ENCODE measurements at places on chromosomes 7 and 10. TPM values are rescaled to one million over a fixed set of nuclear protein-coding genes. Genes with fewer than 3 reads are reported as not detected.

GRCh38 chr7:108777966-108778365 lies 208.3 kb downstream of the DNAJB9 start:
- DNase-seq, result no peak

DNA sequence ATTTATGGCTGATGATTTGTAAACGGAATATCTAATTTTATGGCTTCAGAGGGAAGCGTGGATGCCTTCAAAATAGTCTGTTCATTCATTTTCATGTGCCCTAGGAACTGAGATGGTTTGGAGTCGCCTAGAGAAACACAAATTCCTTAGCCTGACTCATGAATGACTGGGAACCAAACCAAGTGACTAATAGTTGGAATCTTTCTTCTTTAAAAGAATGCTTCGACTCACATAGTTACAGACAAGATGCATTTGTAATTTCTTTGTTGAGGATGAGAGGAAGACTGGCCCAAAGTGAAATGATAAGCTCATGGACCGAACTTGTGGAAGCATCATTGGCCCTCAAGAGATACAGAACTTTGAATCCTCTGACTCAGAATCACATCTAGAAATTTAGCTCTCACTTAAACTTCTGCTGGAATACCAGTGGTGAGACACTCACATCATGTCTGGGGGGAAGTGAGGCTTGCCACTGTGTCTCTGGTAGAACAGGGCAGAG lies 1107.2 kb downstream of the NRG3 start:
- DNase-seq, result no peak

GRCh38 chr7:43291789-43292188 lies 179.3 kb downstream of the HECW1 start:
- DNase-seq, result no peak

GRCh38 chr10:49762566-49762877 lies 399 bp upstream of the OGDHL start:
- no peak for DNase-seq

DNA sequence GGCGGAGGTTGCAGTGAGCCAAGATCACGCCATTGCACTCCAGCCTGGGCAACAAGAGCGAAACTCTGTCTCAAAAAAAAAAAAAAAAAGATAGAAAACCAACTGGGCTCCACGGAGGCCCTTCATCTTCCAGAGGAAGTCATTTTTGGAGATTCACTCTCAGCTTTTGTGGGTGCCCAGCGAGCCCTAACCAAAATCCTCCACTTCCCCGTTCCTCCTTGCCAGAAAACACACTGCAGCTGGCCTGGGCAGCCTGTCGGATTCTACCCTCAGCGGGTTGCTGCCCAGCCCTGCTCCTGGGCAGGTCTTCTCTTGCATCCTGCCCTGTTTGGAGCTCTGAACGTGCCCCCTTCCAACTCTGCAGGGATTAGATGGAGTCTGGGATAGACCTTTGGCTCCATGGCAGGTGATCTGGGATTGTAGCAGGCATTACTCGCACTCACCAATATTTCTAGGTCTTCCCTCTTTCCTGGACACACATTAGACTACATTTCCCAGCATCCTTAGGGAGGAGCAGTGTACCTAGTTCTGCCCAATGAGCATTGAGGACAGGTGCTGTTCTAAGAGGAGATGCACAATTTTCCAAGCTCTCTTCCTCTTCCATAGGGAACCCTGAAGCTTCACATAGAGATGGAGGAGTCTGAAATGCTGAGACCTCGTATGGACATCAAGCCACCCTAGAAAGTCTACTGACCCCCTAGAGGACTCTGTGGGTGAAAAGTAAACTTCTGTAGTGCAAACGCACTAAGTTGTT lies 4.6 kb downstream of the GRID2IP start:
- DNase-seq, result no peak

- DNase-seq, result no peak
Observed at GRCh38 chr7:11623093-11623678, 208.8 kb downstream of the THSD7A start.

GRCh38 chr7:135944753-135945152 lies 32.4 kb downstream of the MTPN start:
- DNase-seq, result no peak

Gene SORCS3
- total RNA-seq, result 0.19 TPM

- DNase-seq, result no peak
Observed at GRCh38 chr10:97117372-97117771, 68.4 kb downstream of the SLIT1 start.

Gene CLDN4
- 0.11 TPM for total RNA-seq

Gene CTTNBP2
- total RNA-seq, result 2.0 TPM

- DNase-seq, result no peak
Observed at GRCh38 chr7:21108182-21108581, 319.7 kb upstream of the SP4 start.

Gene MAD1L1
- 17.9 TPM for total RNA-seq

DNA sequence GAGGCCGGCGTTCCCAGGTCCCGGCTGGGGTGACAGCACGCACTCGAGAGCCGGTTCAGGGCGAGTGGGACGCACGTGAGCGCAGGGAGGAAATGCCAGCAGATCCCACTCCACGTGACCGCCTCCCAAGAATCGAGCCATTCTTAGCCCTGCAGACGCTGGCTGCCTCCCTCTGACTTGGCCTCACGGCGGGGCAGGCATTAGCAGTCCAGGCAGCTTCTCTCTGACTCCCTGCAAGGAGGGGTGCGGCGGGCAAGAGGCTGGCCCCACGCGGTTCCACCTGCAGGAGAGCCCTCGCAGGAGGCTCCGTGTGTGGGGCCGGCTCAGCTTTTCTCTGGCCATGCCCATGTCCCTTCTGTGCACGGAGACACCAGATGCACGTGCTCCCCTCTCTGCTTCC lies 10.1 kb downstream of the GPR146 start:
- DNase-seq, result peak; percentile 60

GRCh38 chr7:104791080-104791479 lies 222.9 kb upstream of the KMT2E start:
- no peak for DNase-seq

GRCh38 chr7:7399707-7400106 lies 136.0 kb downstream of the COL28A1 start:
- no peak for DNase-seq

Gene FOXP2
- 2.3 TPM for total RNA-seq

Gene HOXA7
- total RNA-seq, result not detected

DNA sequence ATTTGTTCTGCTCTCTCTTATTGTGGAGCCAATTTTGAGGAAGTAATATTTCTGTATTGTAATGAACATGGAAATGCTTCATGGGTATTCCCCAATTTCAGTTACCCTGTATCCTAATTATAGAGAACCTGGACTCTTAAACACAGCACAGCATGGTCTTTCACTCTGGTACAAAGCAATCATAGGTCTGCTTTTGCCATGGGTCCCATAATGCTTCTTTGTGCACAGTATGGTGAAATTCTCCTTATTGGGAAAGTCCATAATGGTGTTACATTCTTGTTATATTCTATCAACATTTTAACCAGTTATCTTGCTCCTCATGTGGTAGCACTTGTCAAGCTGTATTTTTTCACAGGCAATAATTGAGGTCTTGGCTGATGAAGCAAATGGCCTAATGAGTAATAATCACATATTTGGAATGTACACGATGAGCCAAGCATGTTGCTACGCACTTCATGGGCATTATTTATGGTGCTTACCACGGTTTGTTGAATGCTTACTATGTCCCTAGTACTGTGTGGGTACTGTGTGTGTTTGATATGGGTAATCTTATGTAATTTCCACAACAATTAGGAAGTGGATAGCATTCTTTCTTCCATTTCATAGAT lies 42.9 kb downstream of the PRKG1 start:
- no peak for DNase-seq

Gene AGAP4
- 6.4 TPM for total RNA-seq

- DNase-seq, result no peak
Observed at GRCh38 chr7:100122067-100122466, 2.6 kb downstream of the CNPY4 start.

DNA sequence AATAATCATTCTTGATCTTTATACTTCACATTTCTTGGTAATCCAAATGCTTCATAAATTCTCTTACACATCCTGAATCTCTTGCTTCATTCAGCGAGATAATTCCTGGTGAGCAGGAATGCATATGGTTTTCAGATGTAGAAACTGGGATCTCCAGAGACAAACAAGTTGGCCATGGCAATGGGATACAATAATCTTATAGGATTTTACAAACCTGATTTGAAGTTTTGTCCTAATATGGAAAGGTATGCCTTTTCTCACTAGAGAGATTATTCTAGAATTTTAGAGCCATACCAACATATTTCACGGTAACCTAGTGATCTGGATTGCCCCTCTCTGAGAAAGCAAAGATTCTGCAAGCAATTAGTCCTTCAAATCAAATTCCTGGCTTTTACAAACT lies 13.1 kb upstream of the TRDMT1 start:
- no peak for DNase-seq

Gene KCNIP2
- 516 TPM for total RNA-seq

Gene ST8SIA6
- 6.3 TPM for total RNA-seq

Gene RBP4
- total RNA-seq, result 4.9 TPM

DNA sequence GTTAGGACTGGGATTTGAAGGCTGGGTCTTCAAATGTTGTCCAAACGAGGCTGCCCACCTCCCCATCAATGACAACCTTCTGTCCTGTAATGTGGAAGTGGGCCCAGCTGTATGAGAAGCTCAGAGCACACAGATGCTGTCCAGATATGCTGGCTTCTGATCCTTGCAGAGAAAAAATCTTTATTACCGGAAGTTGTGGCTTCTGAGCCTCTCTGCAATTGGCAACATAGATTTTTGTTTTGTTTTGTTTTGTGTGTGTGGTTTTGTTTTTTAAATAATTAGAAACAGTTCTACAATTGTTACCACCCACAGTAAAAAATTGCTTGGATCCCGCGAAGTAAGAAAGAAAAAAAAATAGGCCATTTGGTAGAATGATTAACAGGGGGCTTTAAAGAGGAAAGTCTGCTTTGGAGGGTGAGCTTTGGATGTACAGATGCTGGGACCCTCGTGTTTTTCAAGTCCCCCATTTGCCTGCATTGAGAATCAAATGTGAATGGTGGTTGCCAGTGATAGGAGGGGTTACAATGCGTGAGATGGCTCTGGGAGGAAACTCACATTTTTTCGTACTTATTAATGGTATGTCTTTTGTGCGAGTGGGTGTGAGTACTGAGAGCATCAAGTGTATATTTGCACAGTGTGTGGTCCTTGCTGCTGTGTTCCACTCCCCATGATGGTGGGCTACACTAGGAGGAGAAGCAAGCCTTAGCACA lies 153.2 kb downstream of the TCF7L2 start:
- DNase-seq, result no peak

DNA sequence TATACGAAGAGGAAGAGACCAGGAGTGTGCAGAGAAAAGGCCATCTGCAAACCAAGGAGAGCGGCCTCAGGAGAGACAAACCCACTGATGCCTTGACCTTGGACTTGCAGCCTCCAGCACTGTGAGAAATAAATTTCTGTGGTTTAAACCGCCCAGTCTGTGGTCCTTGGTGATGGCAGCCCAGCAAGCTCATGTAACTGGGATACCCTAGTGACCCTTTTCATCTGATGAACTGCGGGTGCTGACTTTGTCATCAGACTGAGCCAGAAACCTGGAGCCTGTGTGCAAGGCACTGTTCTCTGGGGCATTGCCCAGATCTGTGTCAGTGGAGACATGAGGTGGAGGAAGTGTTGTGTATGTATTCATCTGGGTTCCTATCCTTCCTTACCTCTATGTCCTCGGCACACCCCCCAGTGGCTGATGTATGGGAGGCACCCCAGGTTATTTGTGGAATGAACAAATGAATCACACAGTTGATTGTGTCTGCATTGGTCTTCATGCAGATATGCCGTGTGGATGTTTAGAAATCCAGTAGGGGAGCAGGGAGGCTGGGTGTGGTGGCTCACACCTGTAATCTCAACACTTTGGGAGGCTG lies 64.5 kb upstream of the BTBD16 start:
- peak; percentile 6 for DNase-seq

Gene NUTM2A
- total RNA-seq, result 1.9 TPM

DNA sequence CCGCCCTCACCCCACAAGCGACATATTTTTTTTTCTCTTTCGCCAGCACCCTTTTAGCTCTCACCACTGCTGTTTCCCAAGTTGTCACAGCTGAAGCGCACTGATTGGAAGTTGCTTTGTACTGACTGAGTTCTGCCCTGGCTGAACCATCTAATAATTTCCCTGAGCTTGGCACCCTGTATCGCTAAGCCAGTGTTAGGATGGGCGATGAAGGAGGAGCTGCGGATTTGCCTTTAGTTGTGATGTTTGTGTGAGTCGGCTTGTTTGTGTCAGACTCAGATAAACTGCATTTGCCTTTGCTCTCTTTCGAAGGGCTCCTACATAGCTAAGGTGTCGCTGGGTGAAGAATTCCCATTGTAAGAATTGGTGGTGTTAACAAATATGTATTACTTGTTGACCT lies 1.3 kb upstream of the ATXN7L1 start:
- no peak for DNase-seq

Gene POLR3A
- total RNA-seq, result 7.3 TPM

DNA sequence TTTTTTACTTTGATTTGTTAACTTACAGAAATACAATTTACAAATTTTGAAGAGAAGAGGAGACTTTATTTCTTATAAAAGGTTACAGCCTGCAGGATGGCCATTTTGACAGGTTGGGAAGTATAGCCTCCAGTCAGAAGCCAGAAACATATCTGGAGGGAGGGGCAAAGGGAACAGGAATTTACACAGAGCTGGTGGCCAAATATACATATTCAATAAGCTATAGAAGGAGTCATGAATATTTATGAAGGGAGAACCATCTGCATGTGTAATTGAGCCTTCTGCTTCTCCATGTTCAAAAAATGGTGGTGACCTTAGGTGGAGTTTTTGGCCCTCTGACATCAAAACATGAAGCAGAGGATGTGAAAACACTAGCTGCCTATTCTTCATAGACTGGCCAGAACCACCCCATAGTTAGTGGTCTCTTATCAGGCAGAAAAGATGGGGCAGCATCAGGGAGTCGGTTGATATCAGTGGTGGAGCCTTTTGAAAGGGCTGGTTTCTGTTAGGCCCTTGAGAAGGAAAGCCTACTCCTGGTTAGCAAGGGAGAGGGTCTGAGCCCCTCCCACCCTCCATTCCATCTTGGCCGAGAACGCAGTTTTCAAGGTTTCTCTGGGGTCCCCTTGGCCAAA lies 57.2 kb downstream of the ENTPD1 start:
- DNase-seq, result no peak

Gene ENKUR
- total RNA-seq, result not detected

GRCh38 chr10:106577756-106578155 lies 586.8 kb downstream of the SORCS1 start:
- no peak for DNase-seq
